ENCODE measurements at places on chromosomes 3 and 15.
A peak's percentile ranks its signal among the peaks of the same experiment; 100 is the strongest.

- H3K27me3 ChIP-seq, result peaks cover under 1% of the 10 kb centered on the region
- no peaks in the 10 kb centered on the region for H3K4me1 ChIP-seq
- no peak for DNase-seq
- no peak overlapping the region for H3K27ac ChIP-seq
Measured at GRCh38 chr3:64594134-64594533, 93.7 kb downstream of the ADAMTS9 start.

- H3K4me1 ChIP-seq, result no peaks in the 10 kb centered on the region
- no peak overlapping the region for H3K27ac ChIP-seq
- no peak for DNase-seq
- H3K4me3 ChIP-seq, result no peak overlapping the region
- H3K36me3 ChIP-seq, result no peaks in the 10 kb centered on the region
- H3K27me3 ChIP-seq, result no peaks in the 10 kb centered on the region
Measured at GRCh38 chr3:122100591-122101463, 45.7 kb downstream of the CD86 start.

DNA sequence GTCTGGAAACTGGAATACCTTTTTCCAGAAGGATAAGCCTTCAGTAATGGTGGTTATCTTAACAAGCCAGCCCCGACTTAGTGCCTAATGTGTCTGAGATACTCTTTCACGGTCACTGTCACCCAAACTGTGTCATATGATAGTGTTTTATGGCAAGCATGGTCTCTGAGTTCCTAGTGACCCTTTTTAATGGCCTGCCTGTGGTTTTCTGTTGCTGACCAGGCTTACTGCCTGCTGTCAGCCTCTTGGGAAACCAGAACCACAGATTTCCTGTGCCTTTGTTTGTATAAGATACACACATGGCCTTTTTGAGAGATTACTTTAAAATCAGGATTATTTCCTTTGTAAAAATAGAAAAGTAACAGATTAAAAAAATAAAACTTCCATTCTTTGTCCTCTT is 22.4 kb downstream of the HPS3 start:
- no peaks in the 10 kb centered on the region for H3K4me1 ChIP-seq
- no peak overlapping the region for H3K27ac ChIP-seq

DNA sequence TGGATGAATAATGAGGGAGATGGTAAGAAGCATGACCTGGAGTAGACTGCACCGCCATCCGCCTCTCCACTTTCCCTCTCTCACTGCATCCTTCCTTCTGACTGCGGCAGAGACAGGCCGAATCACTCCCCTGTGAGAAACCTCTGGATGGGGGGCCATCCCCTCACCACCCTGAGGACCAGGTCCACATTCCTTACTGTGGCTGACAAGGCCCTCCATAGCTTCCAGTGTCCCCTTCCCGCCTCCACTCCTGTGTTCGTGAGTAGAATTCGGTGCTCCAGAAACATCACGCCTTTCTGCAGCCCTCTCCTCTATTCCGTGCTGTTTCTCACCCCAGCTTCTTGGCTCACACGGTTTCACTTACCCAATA is 2.8 kb downstream of the PIGZ start:
- no peak overlapping the region for H3K4me3 ChIP-seq
- no peak for DNase-seq
- no peaks in the 10 kb centered on the region for H3K27me3 ChIP-seq
- H3K36me3 ChIP-seq, result no peaks in the 10 kb centered on the region
- H3K4me1 ChIP-seq, result no peaks in the 10 kb centered on the region
- no peak overlapping the region for H3K27ac ChIP-seq

DNA sequence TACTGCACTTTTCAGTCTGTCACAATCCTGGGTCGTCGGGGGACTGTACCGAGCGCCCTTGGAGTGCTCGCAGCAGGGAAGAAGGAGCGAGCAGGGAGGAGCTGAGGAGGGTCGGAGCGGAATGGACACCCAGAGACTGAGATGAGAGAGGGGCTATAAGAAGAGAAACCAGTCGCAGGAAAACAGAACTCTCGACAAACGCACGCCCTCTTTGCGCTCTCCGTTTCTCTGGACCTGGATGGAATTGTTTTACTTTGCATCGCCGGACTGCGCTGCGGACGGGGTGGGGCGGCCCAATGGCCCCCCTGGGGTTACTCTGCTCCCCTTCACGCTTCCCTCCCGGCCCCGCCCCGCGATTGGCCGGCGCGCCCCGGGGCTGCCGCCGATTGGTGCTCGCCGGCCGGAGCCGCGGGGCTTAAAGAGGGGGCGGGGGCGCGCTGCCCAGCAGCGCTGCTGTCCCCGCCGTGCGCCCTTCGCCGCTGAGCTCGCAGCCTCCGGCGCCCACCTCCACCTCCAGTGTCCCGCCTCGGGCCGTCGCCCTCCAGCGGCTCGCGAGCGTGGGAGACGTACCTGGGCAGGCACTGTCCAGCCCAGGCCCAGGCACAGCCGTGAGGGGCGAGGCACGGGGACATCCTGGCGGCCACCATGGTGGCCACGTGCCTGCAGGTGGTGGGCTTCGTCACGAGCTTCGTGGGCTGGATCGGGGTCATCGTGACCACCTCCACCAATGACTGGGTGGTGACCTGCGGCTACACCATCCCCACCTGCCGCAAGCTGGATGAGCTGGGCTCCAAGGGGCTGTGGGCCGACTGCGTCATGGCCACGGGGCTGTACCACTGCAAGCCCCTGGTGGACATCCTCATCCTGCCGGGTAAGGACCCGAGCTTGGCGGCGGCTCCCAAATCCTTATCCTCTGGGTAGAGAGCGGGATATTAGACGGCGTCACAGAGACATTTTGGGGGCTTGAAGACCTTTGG is at the start of gene CLDN11:
CLDN11 (plus strand) TSS at position 447 of the 977 bp plus-strand sequence; CDS start at position 646, 199 bp downstream.
- DNase-seq, result no peak
- no peak within 1 kb of the TSS for H3K27ac ChIP-seq
- H3K4me3 ChIP-seq, result peak within 1 kb of the TSS; percentile 22
- peaks cover 8% of the 10 kb centered on the region for H3K27me3 ChIP-seq
- no peaks in the 10 kb centered on the region for H3K36me3 ChIP-seq

DNA sequence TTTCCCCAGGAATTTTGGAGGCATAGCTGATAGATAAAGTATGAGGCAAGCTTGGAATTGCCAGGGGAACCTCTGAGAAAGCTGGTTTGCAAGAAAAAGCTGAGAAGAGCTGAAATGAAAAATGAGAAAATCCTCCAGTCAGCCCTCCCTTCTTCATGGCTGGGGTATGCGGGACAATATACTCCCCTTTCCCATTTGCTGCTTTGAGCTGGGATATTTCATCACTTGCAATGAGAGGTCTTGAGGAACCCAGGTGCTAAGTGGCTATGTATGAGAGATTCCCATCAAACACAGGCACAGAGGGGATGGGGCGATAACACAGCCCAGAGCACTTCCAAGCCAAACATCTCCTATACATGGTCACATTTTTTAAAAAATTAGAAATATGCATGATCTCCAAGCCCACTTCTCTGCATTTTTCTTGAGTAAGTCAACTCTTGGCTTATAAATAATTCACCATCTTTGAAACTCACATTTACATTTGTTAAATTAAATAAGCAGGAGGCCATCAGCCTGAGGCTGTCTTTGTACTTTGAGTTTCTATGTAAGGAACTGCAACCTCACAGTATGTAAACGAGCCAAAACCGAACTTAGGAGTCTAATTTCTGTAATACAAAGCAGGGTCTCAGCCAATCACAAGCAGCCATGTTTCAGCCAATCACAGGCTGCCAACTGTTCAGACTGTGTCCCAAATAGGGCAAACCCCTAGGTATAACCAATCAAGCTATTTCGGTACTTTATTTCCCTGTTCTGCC is 983.6 kb upstream of the NR2F2 start:
- no peaks in the 10 kb centered on the region for H3K36me3 ChIP-seq
- H3K4me3 ChIP-seq, result no peak overlapping the region
- no peaks in the 10 kb centered on the region for H3K27me3 ChIP-seq
- H3K4me1 ChIP-seq, result no peaks in the 10 kb centered on the region
- DNase-seq, result no peak

DNA sequence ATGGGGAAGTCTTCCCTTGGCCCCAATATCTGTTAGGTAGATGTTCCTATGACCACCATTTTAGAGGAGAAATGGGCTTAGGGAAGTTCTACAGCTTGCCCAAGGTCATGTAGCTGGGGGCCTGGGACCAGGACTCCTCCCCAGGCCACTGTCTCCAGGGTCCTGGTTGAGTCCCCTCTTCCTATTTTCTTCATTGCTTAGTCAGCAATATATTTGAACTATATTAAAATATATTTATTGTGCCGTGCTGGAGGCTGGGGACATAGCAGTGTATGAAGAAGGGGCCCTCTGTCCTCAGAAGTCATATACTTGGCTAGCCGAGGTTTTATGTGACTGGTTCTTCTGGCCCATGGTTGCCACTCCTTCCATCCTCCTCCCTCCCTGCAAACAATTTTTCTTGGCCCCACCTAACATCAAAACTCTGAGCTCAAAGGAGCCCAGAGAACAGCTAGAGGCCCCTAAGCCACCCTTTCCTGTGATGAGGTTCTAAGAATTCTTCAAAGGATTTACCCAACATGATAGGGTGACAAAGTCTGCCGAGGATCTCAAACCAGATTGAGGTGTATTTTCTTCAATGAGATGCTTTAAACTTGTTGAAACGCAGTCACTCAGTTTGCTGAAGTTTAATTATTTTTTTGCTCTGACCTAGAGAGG is 121.2 kb upstream of the RASGRP1 start:
- H3K27ac ChIP-seq, result no peak overlapping the region
- no peaks in the 10 kb centered on the region for H3K27me3 ChIP-seq
- no peak overlapping the region for H3K4me3 ChIP-seq
- no peaks in the 10 kb centered on the region for H3K36me3 ChIP-seq
- H3K4me1 ChIP-seq, result peaks cover 5% of the 10 kb centered on the region

DNA sequence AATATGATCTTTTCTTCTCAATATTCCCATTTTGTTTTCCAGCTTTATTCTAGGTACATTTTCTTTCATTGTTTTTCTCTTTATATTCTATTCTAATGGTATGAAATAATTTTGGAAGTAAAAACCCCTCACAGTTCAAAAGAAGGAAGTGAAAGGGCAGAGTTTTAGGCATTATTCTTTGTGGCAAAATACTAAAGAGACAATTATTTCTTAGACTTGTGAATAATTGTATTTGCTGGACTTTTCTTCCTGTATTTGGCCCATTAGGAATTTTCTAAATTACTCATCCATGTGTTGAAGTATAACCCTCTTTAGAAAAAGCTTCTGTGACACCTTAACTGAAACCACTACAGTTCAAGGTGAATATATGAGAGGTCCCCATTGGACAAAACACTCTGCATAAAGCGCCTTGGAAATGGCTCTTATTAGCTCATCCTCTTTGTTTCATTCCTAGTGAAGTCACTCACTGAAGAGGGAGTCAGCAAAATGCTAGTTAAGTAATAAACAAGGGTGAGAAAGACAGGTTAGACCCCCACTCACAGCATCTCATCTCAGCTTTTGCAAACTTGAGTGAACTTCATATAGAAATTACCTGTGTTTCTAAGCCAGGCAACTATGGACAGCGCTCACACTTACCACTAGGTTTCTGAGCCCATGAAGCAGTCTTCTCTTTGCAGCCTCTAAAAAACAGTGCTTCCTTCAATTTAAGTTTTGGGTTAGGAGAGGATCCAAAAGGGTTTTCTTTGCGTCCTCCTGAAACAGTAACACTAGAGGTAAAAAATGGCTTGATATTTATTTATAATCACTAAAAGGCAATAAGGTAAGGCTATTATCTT is 327.5 kb downstream of the ARPP21 start:
- no peak for DNase-seq
- no peaks in the 10 kb centered on the region for H3K4me1 ChIP-seq
- H3K27me3 ChIP-seq, result peaks cover 4% of the 10 kb centered on the region
- no peak overlapping the region for H3K4me3 ChIP-seq
- no peak overlapping the region for H3K27ac ChIP-seq

- H3K27me3 ChIP-seq, result no peaks in the 10 kb centered on the region
- H3K4me3 ChIP-seq, result no peak overlapping the region
- no peak for DNase-seq
- H3K27ac ChIP-seq, result peak overlapping the region; percentile 1
- peaks cover 27% of the 10 kb centered on the region for H3K4me1 ChIP-seq
- H3K36me3 ChIP-seq, result peaks cover 77% of the 10 kb centered on the region
Measured at GRCh38 chr15:67171471-67171870, 83.0 kb downstream of the AAGAB start.

DNA sequence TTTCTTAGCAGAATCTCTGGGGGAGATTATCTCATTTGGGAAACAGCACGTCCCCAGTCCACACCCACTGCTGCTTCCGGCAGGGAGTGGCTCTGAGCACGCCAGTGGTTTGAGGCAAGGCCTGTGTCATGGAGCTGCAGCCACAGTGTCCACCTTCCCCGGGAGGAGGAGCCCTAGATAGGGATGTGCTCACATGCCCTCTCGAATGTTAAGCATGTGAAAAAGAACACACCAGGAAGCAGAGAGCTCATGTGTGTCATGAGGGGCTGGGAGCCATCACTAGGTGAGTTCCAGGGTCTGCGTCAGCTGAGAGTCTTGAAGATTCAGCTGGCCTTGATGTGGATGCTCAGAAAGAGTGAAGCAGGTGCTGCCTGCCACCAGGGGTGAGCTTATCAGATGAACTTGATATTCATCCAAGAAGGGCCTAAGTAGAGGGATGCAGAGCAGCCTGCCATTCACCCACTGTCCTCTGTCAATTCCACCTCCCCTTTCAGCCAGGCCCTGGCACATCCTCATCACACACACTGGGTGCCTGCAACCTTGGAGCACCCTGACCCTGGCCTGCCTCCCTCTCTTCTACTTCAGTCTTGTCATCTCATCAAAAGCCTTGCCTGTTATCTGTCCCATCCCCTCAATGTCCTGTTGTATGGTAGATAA is 16.3 kb downstream of the ITGA11 start:
- peak; percentile 54 for DNase-seq
- no peak overlapping the region for H3K4me3 ChIP-seq
- H3K27ac ChIP-seq, result no peak overlapping the region

DNA sequence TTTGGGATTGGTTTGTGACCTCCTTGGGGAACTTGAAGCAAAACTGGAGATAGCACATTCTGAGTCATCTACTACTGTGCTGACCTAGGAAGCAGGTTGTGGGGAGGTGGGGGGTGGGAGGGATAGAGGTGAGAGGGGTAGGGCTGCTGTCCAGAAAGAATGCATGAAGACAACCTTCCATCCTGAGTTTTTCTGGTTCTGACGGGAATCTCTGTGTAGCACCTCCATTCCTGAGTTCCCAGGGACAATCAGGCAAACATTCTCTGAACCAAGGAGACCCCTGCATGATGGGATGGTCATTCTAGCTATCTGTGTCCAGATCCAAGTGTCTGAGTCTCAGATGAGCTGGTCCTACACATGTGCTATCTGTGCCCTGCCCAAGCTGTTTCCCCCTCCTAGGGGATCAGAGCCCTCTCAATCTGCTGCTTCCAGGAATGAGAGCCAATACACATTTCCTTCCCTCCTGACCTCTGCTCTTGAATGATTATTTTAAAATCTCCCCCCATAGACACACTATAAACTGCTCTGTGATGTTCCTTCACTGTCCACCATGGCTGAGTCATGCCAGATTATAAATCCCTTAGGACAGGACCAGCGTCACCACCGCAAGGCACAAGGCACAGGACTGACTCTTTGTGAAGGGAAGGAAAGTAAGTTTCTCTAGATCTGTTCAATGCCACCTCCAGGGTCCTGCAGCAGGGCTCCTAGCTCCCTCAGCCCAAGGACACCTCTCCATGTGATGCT is 2.2 kb upstream of the CD276 start:
- H3K27me3 ChIP-seq, result no peaks in the 10 kb centered on the region
- no peak overlapping the region for H3K27ac ChIP-seq
- no peaks in the 10 kb centered on the region for H3K36me3 ChIP-seq
- DNase-seq, result no peak

Measured in RWPE2 (cell line).